Adrenal gland (tissue), 19 donors: ENCODE measurements at places on chromosomes 7 and 10.

- H3K4me1 ChIP-seq, result no peaks in the 10 kb centered on the region
- H3K36me3 ChIP-seq, result no peaks in the 10 kb centered on the region
- peaks cover 2% of the 10 kb centered on the region for H3K27me3 ChIP-seq
These were observed 129.7 kb downstream of the MARCHF5 start for GRCh38 chr10:92420546-92421275.

DNA sequence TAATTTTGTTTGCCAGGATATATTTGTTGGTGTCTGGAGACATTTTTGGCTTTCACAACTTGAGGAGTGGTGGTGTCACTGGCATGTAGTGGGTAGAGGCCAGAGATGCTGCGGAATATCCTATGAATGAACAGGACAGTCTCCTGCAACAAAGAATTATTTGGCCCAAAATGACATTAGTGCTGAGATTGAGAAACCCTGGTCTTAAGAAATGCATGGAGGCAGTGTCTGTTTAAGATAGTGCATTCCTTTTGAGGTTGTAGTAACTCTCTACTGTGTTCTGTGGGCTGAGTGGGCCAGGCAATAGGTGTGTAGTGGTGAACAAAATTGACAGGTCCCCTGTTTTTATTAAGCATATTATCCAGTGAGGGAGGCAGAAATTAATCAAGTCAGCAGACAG is 165.5 kb downstream of the CDK14 start:
- H3K27me3 ChIP-seq, result no peaks in the 10 kb centered on the region
- no peak overlapping the region for H3K4me3 ChIP-seq
- no peaks in the 10 kb centered on the region for H3K36me3 ChIP-seq
- H3K4me1 ChIP-seq, result no peaks in the 10 kb centered on the region

DNA sequence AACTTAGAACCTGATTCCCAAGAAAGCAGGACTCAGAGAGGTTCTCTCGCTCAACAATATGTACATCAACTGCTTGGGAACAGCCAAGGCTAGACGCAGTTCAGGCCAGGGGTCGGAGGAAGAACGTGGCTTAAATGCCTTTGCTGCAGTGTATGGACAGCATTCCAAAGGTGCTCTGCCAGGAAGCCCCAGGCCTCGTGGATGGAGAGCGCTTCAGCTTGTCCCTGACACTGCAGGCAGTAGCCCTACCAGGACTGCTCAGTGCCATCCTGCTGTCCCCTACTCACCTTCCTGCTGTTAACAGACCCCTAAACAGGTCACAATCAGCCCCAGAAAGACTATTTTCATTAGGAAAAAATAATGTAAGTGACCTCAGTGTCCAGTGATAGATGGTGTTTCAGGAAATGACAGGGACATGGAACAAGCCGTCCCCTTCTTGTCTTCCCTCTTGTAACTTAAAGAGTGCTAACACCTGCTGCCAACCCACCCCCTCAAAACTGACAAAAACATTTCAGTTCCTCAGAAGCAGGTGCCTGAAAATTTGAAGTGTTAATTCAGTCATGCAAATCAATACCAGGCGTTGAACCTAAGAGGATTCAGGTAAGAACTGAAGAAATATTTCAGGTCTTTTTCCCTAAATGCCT is 16.5 kb downstream of the CREB3L2 start:
- no peaks in the 10 kb centered on the region for H3K27me3 ChIP-seq
- H3K4me1 ChIP-seq, result peaks cover 58% of the 10 kb centered on the region

- peaks cover 13% of the 10 kb centered on the region for H3K4me1 ChIP-seq
- H3K27ac ChIP-seq, result no peak overlapping the region
- H3K4me3 ChIP-seq, result no peak overlapping the region
These were observed 10.2 kb upstream of the MACC1 start for GRCh38 chr7:20227291-20227795.
